Upper lobe of left lung (tissue), 6 donors: ENCODE measurements at places on chromosomes 12 and 14. TPM values are rescaled to one million over a fixed set of nuclear protein-coding genes. Genes with fewer than 3 reads are reported as not detected.

- H3K4me1 ChIP-seq = peaks cover 39% of the 10 kb centered on the region
- H3K36me3 ChIP-seq = no peaks in the 10 kb centered on the region
- no peak overlapping the region for H3K4me3 ChIP-seq
- no peaks in the 10 kb centered on the region for H3K27me3 ChIP-seq
- DNase-seq = no peak
- H3K27ac ChIP-seq = no peak overlapping the region
These were observed 22.1 kb downstream of the ZBTB42 start for GRCh38 chr14:104822821-104823615.

DNA sequence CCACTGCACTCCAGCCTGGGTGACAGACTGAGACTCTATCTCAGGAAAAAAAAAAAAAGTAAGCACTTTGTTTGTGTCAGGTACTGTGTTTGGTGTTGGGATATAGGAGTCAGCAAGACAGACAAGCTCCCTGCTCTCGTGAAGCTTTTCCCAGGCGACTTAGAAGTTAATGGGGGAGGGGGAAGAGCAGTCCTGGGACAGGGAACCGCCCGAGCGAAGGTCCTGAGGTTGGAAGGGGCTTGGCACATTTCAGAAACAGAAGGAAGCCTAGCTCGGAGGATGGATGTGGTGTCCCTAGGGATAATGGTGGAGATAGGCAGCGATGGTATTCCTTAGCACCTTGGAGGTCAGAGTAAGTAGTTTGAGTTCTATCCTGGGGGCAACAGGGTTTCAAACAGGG lies 8.5 kb upstream of the COX6A1 start:
- no peak for DNase-seq
- no peaks in the 10 kb centered on the region for H3K27me3 ChIP-seq
- H3K27ac ChIP-seq = no peak overlapping the region
- H3K4me3 ChIP-seq = no peak overlapping the region
- H3K36me3 ChIP-seq = no peaks in the 10 kb centered on the region
- no peaks in the 10 kb centered on the region for H3K4me1 ChIP-seq

HOXC10 gene
- not detected for total RNA-seq

DNA sequence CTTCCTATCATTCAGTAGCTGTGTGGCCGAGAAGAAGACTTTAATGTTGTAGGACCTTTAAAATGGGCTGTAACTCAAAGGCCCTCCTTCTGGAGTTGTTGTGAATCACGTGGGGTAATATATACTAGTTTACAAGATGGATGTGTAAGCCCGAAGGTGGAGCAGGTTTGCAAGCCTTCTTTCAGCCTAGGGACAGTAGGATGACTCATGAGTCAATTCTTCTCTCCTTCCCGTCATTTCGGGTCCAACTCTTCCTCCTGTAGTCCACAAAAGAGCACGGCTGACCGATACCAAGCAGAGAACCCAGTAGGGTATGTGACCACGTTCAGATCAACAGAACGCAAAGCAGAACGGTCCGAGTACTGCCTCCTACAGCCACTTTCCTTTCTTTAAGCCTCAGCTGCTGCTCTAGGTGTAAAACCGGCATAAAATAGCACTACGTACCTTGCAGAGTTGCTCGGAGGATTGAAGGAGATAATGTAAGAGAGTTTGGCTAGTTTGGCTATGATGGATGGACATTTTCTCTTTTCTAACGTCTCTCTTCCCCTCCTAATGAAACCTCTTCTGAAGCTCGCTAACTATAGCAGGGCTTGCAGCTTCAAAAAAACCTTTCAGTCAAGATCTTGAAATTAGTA lies 1.3 kb upstream of the RASSF3 start:
- H3K4me1 ChIP-seq = peaks cover 13% of the 10 kb centered on the region
- no peaks in the 10 kb centered on the region for H3K27me3 ChIP-seq

IL26 gene
- total RNA-seq = not detected

- H3K36me3 ChIP-seq = no peaks in the 10 kb centered on the region
- no peaks in the 10 kb centered on the region for H3K4me1 ChIP-seq
- no peaks in the 10 kb centered on the region for H3K27me3 ChIP-seq
- no peak for DNase-seq
- no peak overlapping the region for H3K4me3 ChIP-seq
- H3K27ac ChIP-seq = no peak overlapping the region
These were observed 52.6 kb upstream of the RIC8B start for GRCh38 chr12:106721915-106722314.

CCDC38 gene
- not detected for total RNA-seq

DNA sequence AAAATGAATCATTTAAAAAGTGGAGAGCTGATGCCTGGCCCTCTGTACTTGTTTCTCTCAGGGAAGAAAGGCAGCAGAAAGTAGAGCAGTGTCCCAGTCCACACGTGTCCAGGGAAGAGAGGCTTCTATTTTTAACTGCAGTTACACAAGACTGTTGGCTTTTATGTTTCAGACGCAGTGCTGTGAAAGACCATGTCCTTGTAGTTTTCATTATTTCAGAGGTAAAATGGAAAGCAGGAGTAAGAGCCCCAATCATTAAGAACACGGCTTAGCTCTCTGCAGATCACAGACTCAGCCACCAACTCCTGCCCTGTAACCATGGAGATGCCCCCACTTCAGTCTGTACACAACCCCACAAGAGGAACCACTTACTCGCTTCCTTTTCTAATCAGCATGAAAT lies 336.3 kb downstream of the DAD1 start:
- H3K27me3 ChIP-seq = no peaks in the 10 kb centered on the region
- peak; percentile 35 for DNase-seq
- no peaks in the 10 kb centered on the region for H3K36me3 ChIP-seq
- H3K4me3 ChIP-seq = no peak overlapping the region
- peak overlapping the region; percentile 36 for H3K27ac ChIP-seq

CARMIL3 gene
- 0.39 TPM for total RNA-seq

C12orf54 gene
- not detected for total RNA-seq

- H3K4me1 ChIP-seq = peaks cover 14% of the 10 kb centered on the region
- H3K27me3 ChIP-seq = no peaks in the 10 kb centered on the region
- H3K36me3 ChIP-seq = no peaks in the 10 kb centered on the region
- H3K4me3 ChIP-seq = no peak overlapping the region
- no peak for DNase-seq
These were observed 377.8 kb downstream of the DPF3 start for GRCh38 chr14:72515779-72516770.

DNA sequence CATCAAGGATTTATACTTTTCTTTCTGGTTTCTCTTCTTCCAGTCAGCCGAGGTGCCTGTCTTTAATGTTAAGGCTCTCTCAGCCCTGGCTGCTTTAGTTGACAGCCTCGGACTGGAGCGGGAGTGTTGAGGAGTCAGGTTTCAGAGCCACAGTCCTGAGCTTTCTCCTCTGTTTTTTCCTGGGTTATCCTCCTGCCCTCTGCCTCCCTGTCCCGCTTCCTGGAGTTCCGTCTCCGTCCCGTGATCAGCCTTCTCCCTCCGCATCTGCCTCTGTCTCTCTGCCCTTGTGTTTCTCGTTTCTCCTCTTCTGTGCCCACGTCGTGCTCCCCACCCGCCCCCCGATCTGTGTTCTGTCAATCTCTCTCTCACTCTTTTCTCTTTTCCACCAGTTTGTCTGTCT lies 33.0 kb downstream of the IQSEC3 start:
- no peaks in the 10 kb centered on the region for H3K36me3 ChIP-seq
- no peak for DNase-seq
- H3K27me3 ChIP-seq = no peaks in the 10 kb centered on the region
- no peak overlapping the region for H3K27ac ChIP-seq
- no peaks in the 10 kb centered on the region for H3K4me1 ChIP-seq

HOXC9 gene
- total RNA-seq = not detected

- H3K4me3 ChIP-seq = no peak overlapping the region
- DNase-seq = no peak
- no peaks in the 10 kb centered on the region for H3K27me3 ChIP-seq
- H3K36me3 ChIP-seq = no peaks in the 10 kb centered on the region
- H3K4me1 ChIP-seq = no peaks in the 10 kb centered on the region
These were observed 184.7 kb upstream of the KITLG start for GRCh38 chr12:88764781-88765480.

- DNase-seq = no peak
- H3K4me1 ChIP-seq = no peaks in the 10 kb centered on the region
- H3K4me3 ChIP-seq = no peak overlapping the region
- no peaks in the 10 kb centered on the region for H3K27me3 ChIP-seq
These were observed 66.0 kb downstream of the RIMBP2 start for GRCh38 chr12:130650131-130650530.

- no peaks in the 10 kb centered on the region for H3K27me3 ChIP-seq
- no peak overlapping the region for H3K4me3 ChIP-seq
- no peaks in the 10 kb centered on the region for H3K36me3 ChIP-seq
These were observed 127.6 kb downstream of the PAWR start for GRCh38 chr12:79563021-79563740.

DNA sequence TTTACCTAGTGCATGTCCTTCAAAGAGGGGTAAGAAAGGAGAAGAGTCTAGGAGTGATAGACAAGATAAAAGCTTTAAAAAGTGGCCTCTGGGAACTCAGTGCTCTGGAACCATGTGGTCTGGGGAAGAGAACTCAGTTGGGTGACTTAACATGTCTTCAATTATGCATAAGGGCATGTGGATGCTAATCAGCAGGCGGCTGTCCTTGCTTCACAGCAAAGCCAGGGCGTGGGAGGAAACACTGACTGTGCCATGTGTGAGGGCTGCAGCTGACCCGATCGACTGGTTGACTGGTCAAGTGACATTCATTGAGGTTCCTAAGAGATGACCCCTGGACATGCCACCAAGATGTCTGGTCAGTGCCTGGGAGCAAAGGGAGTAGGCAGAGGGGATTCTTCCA lies 1053.8 kb downstream of the BCL11B start:
- no peaks in the 10 kb centered on the region for H3K36me3 ChIP-seq
- no peaks in the 10 kb centered on the region for H3K4me1 ChIP-seq
- no peak overlapping the region for H3K4me3 ChIP-seq
- no peak for DNase-seq
- H3K27ac ChIP-seq = no peak overlapping the region
- no peaks in the 10 kb centered on the region for H3K27me3 ChIP-seq

GRCh38 chr14:43105305-43105704 lies 1401.8 kb downstream of the FSCB start:
- H3K36me3 ChIP-seq = no peaks in the 10 kb centered on the region
- H3K27ac ChIP-seq = no peak overlapping the region
- H3K4me3 ChIP-seq = no peak overlapping the region
- no peaks in the 10 kb centered on the region for H3K27me3 ChIP-seq
- DNase-seq = no peak

- DNase-seq = no peak
- H3K4me3 ChIP-seq = no peak overlapping the region
- no peaks in the 10 kb centered on the region for H3K4me1 ChIP-seq
- H3K27ac ChIP-seq = no peak overlapping the region
These were observed 35.1 kb downstream of the NIN start for GRCh38 chr14:50795909-50796308.

NELL2 gene
- total RNA-seq = 3.8 TPM

- no peak overlapping the region for H3K4me3 ChIP-seq
- H3K36me3 ChIP-seq = peaks cover 42% of the 10 kb centered on the region
- H3K27ac ChIP-seq = no peak overlapping the region
- H3K27me3 ChIP-seq = no peaks in the 10 kb centered on the region
- DNase-seq = no peak
- no peaks in the 10 kb centered on the region for H3K4me1 ChIP-seq
These were observed 80.1 kb downstream of the SYNE3 start for GRCh38 chr14:95436354-95436753.

PDE3A gene
- 6.1 TPM for total RNA-seq

RD3L gene
- not detected for total RNA-seq

RBP5 gene
- total RNA-seq = not detected

GRCh38 chr12:116159593-116160200 lies 117.8 kb downstream of the MED13L start:
- no peak for DNase-seq
- H3K4me1 ChIP-seq = peaks cover 49% of the 10 kb centered on the region
- H3K4me3 ChIP-seq = no peak overlapping the region
- no peak overlapping the region for H3K27ac ChIP-seq
- no peaks in the 10 kb centered on the region for H3K27me3 ChIP-seq

GRCh38 chr14:105059035-105059924 lies 6.0 kb downstream of the GPR132 start:
- H3K4me3 ChIP-seq = no peak overlapping the region
- peaks cover 45% of the 10 kb centered on the region for H3K4me1 ChIP-seq
- no peaks in the 10 kb centered on the region for H3K27me3 ChIP-seq
- H3K27ac ChIP-seq = peak overlapping the region; percentile 81
- H3K36me3 ChIP-seq = no peaks in the 10 kb centered on the region

GRCh38 chr12:42213023-42213422 lies 25.0 kb downstream of the YAF2 start:
- no peak overlapping the region for H3K27ac ChIP-seq
- H3K4me1 ChIP-seq = peaks cover 11% of the 10 kb centered on the region

DNA sequence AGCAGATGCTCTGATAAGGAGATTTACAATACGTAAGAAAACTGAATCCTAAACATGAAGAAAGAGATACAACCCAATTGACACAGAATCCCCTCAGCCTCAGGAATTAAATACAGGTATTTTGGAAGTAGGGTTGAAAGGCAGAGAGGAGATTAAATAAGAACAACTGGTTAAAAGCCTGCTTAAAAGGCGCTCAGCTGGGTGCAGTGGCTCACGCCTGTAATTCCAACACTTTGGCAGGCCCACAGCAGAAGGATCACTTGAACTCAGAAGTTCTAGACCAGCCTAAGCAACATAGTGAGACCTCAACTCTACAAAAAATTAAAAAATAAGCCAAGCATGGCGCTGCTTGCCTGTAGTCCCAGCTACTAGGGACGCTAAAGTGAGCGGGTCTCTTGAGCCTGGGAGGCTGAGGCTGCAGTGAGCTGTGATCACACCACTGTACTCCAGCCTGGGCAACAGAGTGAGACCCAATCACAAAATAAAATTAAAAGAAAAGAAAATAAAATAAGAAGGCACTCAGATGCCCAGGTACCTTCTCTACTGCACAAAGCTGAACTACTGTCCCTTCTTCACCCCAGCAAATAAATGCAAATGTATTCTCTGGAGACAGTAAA lies 32.9 kb downstream of the MED13L start:
- H3K36me3 ChIP-seq = no peaks in the 10 kb centered on the region
- peaks cover 42% of the 10 kb centered on the region for H3K4me1 ChIP-seq
- H3K27ac ChIP-seq = no peak overlapping the region
- DNase-seq = no peak
- H3K27me3 ChIP-seq = no peaks in the 10 kb centered on the region
- H3K4me3 ChIP-seq = no peak overlapping the region

- H3K27ac ChIP-seq = no peak overlapping the region
- H3K27me3 ChIP-seq = no peaks in the 10 kb centered on the region
- no peak overlapping the region for H3K4me3 ChIP-seq
- no peaks in the 10 kb centered on the region for H3K4me1 ChIP-seq
These were observed 258.6 kb downstream of the IPO8 start for GRCh38 chr12:30437044-30437443.

SLC5A8 gene
- 8.8 TPM for total RNA-seq

CLECL1 gene
- 33.5 TPM for total RNA-seq

GRCh38 chr12:113396828-113397496 lies 6.7 kb downstream of the SDS start:
- H3K4me1 ChIP-seq = no peaks in the 10 kb centered on the region
- H3K27ac ChIP-seq = no peak overlapping the region
- H3K36me3 ChIP-seq = no peaks in the 10 kb centered on the region

- no peak overlapping the region for H3K4me3 ChIP-seq
- no peaks in the 10 kb centered on the region for H3K27me3 ChIP-seq
- no peak overlapping the region for H3K27ac ChIP-seq
- no peaks in the 10 kb centered on the region for H3K36me3 ChIP-seq
- H3K4me1 ChIP-seq = no peaks in the 10 kb centered on the region
These were observed 301.5 kb upstream of the FBXO33 start for GRCh38 chr14:39733741-39734140.
